ENCODE measurements at places on chromosomes 6 and 20.

DNA sequence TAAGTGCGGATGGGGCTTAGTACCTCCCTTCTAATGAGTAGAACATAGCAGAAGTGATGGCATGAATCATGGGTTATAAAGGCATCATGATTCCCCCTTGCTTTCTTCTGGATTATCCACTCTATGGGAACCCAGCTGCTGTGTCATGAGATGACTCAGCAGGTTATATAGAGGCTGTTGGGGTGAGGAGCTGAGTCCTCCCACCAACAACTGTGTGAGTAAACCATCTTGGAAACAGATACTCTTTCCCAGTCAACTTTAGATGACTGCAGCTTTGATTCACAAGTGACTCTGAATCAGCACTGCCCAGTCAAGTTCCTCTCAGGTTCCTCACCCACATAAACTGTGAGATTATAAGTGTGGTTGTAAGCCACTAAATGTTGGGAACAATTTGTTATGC lies 46.3 kb downstream of the FAM83B start:
- no peak for DNase-seq

- DNase-seq: no peak
Observed at GRCh38 chr6:21753241-21754108, 159.9 kb downstream of the SOX4 start.

- DNase-seq: no peak
Observed at GRCh38 chr6:4801491-4802110, 25.4 kb downstream of the CDYL start.

DNA sequence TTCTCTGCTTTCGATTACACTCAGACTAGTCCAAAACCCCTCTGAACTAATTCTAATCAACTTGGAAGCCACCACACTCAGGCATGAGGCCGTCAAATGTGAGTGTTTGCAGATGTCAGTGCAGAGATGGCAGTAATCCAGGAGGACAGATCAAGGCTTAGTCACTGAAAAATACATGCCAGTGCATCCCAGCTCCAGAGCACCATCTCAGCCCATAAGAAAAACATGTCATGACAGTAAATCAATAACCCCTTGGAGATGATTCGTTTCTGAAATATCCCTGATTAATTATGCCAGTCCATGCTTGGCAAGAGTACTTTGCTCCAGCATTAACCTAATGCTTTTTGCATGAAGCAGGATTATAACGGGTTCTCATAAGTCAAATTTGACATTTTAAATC lies 179.5 kb downstream of the ADAT2 start:
- no peak for DNase-seq

GRCh38 chr20:13397300-13397724 lies 176.2 kb downstream of the ISM1 start:
- no peak for DNase-seq

GRCh38 chr20:51266353-51266752 lies 243.4 kb upstream of the KCNG1 start:
- DNase-seq: no peak

- DNase-seq: no peak
Observed at GRCh38 chr20:24081077-24081476, 92.5 kb upstream of the GGTLC1 start.

GRCh38 chr6:161568885-161569456 lies 295.1 kb upstream of the AGPAT4 start:
- DNase-seq: no peak

- DNase-seq: peak; percentile 67
Observed at GRCh38 chr20:50635676-50636600, 55.4 kb downstream of the RIPOR3 start.

GRCh38 chr6:88609983-88610382 lies 353.4 kb downstream of the RNGTT start:
- DNase-seq: no peak

- no peak for DNase-seq
Observed at GRCh38 chr6:149761438-149761837, 11.9 kb downstream of the PCMT1 start.

- no peak for DNase-seq
Observed at GRCh38 chr6:72642435-72642834, 20.6 kb downstream of the KCNQ5 start.

GRCh38 chr20:48180024-48180423 lies 394.7 kb upstream of the SULF2 start:
- DNase-seq: no peak

- no peak for DNase-seq
Observed at GRCh38 chr6:26028746-26029569, 58.3 kb upstream of the HFE start.

GRCh38 chr6:145736661-145737144 lies 1.4 kb upstream of the EPM2A start:
- no peak for DNase-seq

DNA sequence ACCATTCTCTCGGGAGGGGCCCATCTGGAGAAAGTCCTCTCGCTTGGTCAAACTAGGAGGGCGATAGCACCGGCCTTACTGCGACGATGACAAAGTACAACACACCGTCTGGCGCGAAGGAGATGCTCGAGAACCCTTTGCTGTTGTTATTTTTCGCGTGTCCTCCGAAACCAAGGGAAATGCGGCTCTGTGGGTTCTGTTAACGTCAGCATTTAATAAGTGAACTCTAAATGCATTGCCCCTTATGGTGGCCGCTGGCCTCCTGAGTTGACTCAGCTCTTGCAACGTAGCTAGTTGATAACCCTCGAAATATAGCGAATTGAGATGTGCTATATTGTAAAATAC lies 577 bp upstream of the SCAND1 start:
- no peak for DNase-seq

DNA sequence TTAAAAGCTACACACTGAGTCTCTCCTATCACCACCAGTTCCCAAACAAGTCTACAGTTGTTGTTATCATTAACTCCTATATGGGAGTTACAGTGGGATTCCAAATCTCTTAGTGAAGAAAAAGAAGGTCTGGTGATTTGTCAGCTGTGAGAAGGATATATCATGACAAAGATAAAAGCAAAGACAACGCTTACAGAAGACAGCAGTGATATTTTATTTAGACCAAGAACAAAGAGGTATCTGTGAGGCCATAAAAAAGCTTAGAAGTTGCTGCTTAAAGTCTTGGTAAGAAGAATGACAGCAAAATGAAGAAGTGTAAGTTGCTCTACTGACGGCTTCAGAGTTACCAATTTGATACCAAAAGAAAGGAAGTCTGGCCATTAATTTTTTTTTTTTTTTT lies 47.2 kb downstream of the CHD6 start:
- DNase-seq: no peak

DNA sequence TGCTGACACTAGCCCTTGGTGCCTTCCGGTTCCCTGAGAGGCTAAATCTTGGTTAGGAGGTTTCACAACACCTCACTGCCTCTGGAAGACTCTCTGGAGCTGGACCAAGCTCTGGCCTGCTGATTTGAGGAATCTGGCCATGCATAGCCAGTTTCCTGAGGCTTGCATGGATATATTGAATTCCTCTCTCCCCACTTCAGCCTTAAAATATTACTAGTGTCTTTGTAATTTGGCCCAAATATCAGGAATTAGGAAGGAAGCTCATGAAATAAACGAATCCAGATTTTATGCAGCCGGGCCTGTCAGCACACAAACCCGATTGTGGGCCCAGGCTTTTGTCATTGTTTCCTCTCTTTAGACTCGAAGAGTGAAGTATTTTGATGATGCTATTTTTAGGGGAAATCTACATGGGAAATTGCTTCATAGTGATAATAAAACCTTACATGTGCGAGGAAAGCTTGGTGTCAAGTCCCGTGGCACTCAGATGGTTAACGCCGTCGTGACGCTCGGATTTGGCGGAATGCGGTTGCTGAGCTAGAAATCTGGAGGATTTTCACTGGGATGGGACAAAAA lies 144.4 kb downstream of the PHACTR3 start:
- DNase-seq: no peak

GRCh38 chr6:72793641-72794395 lies 172.0 kb downstream of the KCNQ5 start:
- no peak for DNase-seq

DNA sequence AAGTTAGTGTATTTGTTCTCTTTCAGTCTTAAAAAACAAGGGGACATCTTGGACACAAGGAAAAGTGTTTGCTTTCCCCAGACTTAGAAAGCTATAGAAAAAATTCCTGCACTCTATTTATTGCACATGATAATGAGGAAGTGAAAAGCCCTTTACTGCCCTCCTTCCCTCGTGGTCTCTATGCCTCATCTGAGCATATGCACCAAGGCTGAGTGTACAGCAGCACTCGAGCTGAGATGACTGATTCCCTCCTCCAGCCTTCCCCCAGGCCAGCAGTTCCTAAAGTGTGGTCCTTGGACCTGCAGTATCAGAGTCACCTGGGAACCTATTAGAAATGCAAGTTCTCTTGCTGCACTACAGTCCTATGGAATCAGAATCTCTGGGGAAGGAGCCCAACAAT lies 14.3 kb upstream of the LAMP5 start:
- DNase-seq: no peak

DNA sequence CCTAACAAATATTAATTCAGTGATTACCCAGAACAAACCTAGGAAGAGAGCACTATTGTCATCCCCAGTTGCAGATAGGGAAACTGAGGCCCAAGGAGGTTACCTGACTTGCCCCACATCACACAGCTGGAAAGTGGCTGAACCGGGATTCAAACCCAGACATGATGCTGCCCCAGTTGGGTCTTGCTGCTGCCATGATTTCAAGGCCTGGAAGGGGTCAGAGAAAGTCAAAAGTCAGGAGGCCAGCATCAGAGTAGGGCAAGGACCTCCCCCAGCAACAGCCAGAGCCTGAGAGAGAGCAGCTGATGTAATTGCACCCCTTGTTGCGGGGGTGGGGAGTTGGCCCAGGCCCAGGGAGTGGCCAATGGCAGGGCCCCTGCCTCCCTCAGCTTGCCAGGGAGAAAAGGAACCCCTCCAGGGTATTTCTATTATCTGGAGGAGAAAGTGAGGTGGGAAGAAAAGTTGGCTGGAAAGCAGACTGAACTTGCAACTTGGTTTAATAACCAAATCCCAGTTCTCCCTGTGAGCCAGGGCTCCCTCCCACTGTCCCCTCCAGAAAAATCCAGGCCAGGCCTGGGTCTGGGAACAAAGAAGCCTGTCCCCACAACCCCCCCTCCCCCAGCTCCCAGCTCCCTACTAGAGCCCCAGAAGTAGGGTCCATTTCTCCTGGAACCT lies 83.6 kb downstream of the MRPL14 start:
- DNase-seq: no peak

- DNase-seq: no peak
Observed at GRCh38 chr6:114638341-114638740, 295.5 kb upstream of the HS3ST5 start.

- no peak for DNase-seq
Observed at GRCh38 chr20:38892091-38892981, 33.9 kb upstream of the FAM83D start.

DNA sequence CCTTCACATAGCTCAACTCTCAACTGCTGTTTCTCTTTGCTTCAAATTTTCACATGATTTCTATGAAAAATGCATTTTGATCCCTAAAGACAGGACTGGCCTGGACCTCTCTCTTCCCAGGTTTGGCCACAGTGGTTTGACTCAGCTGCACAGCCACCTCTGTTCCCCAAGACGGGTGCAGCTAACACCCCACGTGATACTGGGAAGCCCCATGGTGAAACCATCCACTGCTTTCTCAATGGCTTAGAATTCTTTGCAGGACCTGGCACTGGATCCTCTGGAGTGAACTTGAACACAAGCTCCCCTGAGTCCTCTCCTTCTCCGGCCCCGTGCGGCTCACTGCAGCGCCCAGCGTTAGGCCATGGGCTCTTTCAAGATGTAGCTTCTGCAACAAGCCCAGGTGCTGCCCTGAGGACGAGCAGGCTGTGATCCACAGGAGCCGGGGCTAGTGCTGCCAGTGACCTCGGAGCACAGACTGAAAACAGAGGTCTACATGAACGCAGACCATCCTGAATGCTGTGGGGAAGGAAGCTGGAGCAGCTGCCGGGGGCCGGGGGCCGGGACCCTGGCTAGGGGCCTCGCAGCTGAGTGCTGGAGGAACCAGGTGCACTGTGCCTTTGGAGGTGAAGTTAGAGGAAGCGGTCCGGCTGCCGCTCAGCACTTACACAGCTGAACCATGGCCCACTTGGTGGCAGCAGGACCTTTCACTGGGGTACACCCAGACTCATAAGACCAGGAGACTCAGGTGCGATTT lies 58.8 kb upstream of the MPC1 start:
- DNase-seq: no peak

DNA sequence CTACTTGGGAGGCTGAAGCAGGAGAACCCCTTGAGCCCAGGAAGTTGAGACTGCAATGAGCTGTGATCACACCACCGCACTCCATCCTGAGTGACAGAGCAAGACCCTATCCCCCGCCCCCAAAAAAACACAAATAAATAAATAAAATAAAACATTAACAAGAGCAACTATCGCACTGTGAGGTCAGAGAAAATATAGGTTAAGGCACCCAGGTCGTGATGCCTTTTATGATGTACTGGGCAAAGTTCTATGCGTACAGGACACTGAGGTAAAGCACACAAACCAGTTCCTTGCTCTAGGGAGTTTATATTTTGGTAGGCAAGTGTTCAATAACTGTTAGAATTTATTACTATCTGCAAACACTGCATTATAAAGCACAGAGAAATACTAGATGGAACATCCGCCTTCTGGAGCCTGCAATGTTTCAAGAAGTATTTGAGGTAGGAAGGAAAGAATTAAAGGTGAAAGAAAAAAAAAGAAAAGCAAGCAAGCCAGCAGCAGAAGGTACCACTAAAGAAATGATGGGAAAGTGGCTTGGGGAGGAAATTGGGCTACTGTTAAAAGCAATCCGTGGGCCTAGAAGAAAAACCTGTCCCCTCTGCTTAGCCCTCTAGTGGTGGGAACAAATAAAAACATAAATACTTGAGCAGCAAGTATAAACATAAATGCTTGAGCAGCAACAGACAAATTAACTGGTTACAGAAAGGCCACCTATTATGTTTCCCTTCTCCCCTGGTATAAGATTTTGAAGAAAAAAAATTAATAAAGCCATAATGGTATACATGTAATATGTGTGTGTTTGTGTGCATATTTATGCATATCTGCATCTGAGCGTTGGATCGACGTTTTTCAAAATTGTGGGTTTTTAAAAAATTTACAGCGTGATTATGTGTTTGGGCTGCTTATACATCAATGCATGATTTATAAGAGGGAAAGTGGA lies 128.0 kb downstream of the PHACTR1 start:
- DNase-seq: no peak

- no peak for DNase-seq
Observed at GRCh38 chr6:77561768-77562314, 91.0 kb upstream of the MEI4 start.

GRCh38 chr20:23550227-23550626 lies 18.1 kb downstream of the CST9L start:
- DNase-seq: no peak

DNA sequence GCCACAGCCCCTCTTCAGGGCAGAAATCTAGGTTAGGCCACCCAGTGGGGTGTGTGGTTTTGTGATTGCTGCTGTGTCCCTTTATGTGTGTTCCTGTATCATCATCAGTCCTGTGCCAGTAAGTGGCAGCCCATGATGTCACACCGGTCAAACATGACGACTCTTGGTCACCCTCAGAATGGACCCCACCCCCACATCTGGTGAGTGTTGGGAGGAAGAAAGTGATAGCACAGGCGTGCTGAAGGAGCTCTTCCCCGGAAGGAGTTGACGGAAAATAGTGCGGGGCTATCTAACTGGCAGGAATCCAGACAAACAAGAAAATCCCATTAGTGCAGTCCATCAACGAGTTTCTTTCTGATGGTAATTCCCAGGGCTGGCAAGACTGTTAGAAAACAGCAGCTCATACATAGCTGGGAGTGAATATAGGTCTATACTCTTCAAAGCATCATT lies 33.4 kb upstream of the IL17A start:
- DNase-seq: no peak
